ENCODE measurements at places on chromosomes 16 and 17.

- no peak for DNase-seq
Observed at GRCh38 chr16:48157302-48157701, 1.5 kb upstream of the ABCC12 start.

GRCh38 chr16:22979038-22979437, 165.1 kb downstream of the HS3ST2 start:
- no peak for DNase-seq

GRCh38 chr16:15592324-15592723, 50.6 kb downstream of the MARF1 start:
- no peak for DNase-seq

DNA sequence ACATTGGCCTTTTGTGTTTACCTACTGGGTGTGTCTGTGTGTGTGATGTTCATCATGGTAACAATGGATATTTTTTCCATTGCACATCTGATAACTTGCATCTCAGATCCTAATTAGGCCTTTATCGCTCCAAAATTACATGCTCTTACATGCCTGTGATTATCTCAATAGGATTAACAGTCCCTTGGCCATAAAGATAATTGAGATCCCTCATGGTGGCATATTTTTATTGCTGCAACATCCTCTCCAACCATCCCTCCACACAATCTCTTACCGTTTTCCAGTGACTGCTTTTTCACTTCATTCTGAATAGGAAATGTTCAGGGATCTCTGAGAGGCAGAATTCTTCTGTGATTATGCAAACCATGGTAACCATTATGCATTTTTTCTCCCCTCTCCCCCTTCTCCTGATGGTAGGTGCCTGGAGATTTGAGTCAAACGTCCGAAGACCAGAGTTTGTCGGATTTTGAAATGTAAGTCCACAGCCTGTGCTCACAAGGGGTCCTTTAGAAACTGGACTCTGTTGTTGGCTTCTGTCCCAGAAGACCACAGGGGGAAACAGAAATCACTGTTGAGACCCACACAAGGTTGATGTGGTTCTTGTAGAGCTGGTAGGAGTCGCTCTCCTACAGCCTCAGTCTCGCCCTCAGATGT, 405.5 kb downstream of the CPPED1 start:
- DNase-seq, result no peak

GRCh38 chr17:47212458-47212857, 3.3 kb downstream of the MYL4 start:
- no peak for DNase-seq

- DNase-seq, result no peak
Observed at GRCh38 chr17:48126532-48126850, 18.9 kb downstream of the SNX11 start.

All from Panc1 (cell line).